H4 (cell line): ENCODE measurements at places on chromosomes 13 and 19.

- DNase-seq = no peak
Measured at GRCh38 chr19:6766357-6767080, 716 bp downstream of the SH2D3A start.

DNA sequence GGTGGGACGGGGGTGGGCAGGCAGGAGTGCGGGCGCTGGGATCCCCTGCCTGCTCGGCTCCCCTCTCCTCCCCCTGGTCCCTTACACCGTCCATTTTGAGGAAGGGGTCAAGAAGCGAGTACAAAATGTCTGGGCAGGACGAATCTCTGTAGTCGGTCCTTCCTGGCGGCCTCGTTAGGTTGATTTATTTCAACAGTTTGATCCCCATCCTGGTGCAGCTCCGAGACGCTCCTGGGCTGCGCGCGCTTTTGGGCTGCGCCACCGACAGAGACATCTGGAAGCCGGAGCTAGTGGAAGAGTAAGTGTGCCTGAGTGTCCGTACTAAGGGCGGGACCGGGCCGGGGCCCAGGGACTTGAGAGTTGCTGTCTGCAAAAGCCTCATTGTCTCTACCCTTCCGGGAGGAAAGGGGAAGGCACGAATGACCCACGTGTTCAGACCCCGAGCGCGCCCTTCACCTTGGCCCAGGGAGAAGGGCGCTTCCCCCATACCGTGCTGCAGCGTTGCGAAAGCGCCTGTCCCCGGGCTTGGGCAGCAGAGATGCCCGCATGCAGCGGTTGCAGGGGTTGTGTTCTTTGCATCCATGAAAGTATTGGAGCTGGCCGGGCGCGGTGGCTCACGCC lies 1.8 kb downstream of the ZNF114 start:
- no peak for DNase-seq

DNA sequence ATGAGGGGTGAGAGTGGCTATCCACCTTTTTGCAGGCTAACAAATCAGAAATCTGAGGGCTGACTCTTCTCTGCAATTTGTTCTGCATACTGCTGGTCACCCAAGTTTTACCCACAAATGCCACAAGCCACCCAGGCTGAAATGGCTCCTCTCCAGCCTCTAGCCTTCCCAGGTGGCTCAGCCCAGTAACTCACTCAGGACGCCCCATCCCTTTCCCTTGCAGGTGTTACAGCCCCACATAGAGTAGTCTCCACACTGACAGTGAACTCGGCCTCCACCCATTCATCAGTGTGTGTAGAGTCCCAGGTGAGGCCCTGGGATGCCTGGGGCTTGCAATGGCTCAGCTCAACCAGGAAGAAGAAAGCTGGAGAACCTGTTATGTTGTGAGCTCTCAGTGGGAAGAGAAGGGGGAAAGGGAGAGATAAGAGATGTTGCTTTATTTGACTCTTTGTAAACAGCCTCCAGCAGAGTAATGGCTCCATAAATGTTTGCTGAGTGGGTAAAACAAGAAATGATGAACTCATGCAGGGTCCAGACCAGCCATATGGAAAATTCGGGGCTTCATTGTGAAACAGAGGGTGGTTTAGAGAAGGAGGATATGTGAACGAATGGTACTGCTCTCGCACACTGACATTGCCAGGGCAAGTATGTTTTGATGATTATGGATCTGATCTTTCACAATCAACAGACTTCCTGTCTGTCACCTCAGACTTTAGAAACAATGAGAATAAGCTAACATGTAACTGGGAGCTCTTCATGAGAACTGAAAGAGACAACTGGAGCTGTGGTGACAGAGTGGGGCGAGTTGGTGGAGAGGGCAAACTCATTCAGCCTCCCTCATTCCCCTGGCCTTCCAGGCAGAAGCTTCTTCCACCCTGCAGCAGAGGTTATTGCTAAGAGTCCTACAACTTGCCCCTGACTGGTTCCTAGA lies 74.2 kb upstream of the RFC3 start:
- no peak for DNase-seq

DNA sequence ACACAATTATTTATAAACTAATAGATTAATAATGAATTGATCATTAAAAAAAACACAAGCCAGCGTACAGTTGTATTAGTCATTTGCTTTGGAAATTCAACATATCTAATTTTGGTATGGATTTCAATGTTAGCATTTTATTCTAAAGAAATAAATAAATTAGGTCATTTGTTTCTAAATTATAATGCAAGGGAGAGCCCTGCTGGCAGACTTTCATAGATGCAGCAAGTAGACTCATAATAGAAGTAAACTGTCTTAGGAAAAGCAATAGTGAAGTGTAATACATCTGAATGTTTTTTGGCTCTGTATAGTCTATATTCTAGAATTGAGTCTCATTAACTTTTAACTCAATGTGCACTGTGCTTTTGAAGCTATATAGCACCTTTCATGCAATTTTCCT lies 982.4 kb upstream of the MIR17HG start:
- DNase-seq = no peak

- no peak for DNase-seq
Measured at GRCh38 chr19:1674293-1674679, 21.9 kb upstream of the TCF3 start.

GRCh38 chr19:54231077-54231931 lies 8.5 kb upstream of the LILRB3 start:
- peak; percentile 90 for DNase-seq

GRCh38 chr13:59494560-59494970 lies 669.2 kb downstream of the DIAPH3 start:
- DNase-seq = no peak

DNA sequence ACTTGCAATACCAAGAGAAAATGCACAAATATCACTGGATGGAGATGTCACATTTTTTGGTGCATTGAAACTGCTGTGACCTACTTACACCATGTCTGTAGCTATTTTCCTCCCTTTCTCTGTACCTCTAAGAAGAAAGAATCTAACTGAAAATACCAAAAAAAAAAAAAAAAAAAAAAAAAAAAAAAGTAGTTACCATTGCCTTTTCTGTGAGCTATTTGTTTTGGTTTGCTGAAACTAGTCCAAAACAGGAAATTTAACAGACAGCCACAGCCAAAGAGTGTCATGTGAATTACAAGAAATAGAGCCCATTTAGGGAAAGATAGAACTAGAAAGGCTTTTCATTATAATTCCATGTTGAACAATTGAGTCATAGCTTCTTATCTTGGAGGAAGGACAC lies 37.3 kb downstream of the TNFSF13B start:
- DNase-seq = no peak

DNA sequence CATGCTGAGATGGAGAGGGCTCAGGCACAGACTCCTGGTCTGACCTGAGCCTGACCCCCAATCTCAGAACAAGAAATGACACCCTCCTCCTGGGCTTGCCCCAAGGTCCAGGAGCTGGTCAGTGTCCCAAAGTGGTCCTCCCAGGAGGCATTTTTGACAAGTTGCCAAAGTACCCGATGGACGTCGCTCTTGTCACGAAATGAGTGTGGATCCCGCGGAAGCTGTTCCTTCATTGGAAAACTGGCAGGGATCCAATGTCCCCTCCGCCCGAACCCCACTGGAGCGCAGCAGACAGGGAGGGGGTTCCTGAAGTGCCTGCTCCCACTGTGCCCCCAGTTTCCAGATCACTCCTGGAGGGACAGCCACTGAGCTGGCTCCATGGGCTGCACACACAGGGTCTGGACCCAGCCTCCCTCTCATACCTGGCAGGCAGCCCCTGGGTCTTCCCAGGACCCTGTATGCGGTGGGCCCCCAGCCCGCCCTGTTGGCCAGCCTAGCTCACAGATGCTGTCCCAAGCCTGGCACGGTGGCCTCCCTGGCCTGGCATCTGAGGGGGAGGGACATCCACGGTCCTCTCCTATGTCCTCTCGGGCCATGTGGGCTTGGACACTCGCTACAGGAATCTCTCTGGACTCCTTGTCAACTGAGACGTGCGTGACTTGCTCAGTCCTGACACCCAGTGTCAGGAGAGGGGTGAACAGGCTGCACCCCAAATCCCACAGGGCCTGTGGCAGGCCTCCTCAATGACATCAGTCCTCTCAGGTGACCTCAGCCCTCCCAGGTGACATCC lies 12.8 kb upstream of the ZNF14 start:
- no peak for DNase-seq

DNA sequence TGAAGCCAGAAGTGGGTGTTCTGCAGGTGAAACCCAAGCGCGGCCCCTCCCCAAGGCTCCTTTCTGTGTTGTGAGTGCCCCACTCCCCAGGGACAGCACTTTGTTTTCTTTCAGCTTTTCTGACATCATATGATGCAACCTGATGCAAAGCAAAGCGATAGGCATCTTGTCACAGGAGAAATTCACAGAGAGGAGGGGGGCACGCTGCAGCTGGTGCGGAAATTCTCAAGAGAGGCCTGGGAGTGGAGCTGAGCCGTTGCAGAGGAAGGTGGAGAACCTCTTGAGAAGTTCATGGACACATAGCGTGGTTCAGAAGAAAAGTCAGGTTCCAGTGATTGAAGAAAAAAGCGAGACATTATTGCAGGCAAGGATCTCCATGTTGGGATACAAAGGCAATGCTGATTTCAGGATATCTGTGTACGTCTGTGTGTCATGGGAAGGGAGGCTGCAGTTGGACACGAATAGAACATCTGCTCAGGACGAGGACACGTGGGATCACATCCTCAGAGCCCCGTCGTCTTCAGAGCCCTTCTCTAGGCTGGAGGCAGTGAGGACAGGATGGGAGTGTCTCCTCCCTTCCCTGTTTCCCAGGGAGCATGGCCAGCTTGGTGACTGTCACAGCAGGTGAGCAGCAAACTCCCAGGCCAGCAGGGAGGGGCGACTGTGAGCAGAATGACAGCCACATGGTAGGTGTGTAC lies 79.2 kb downstream of the IRS2 start:
- no peak for DNase-seq

GRCh38 chr19:38721979-38722773 lies 22.1 kb downstream of the CAPN12 start:
- DNase-seq = no peak

GRCh38 chr13:33092073-33092987 lies 76.1 kb downstream of the KL start:
- DNase-seq = no peak

- DNase-seq = no peak
Measured at GRCh38 chr13:68608147-68608546, 1378.0 kb upstream of the PCDH9 start.

- no peak for DNase-seq
Measured at GRCh38 chr13:61727767-61728166, 312.1 kb upstream of the PCDH20 start.

GRCh38 chr19:778910-779653 lies 18.2 kb upstream of the PTBP1 start:
- DNase-seq = peak; percentile 93

DNA sequence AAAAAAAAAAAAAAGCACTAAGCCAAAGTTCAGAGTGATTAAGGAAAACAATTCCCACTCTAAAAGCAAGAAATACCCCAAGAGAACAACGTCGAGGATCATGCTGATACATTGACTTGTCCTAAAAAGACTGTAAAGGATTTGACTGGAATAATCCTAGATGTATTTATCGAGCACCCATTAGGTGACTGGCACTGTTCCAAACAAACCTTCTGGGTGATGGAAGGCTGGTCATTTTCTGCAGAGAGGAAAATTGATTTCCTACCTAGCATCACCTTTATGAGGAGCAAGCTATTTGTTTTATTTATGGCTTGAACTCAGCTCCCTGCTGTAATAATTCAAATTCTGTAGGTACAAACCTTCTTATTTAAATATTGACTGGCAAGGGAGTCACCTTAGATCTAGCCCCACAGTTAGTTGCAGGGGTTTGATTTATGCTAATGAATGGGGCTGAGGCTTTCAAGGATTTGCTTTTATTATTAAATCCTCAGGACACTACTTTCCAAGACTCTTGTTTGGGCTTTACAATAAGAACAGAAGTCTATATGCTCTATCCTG lies 471.0 kb downstream of the OLFM4 start:
- no peak for DNase-seq

DNA sequence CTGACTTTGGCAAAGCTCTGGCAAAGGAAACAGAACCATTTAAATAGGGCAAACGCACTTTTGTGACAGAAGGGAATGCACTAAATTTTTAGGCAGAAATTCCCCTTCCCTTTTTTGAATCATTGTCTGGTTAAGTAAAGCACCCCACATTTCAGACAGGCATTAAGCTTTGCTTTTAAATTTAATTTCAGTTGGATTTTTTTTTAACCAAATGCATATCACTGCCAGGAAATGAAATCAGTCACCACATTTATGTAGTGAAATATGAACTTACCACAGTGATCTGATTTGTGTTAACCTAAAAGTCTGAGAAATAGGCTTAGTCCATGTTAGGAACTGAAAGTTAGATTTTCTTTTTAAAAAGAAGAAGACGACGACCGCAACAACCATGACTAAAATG lies 10.8 kb downstream of the GPR183 start:
- no peak for DNase-seq

DNA sequence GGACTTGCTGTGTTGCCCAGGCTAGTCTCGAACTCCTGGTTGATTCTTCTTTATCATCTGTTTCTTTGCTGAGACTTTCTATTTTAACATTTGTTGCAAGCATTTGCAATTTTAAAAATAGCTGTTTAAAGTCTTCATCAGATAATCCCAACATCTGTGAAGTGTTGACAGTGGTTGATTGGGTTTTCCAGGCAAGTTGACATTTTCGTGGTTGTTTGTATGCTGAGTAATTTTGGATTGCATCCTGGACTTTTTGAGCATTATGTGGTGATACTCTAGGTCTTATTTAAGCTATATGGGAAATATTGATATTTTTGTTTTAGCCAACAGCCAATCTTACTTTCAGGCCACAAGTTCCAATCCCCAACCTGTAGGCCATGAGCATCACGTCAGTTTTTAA lies 25.1 kb downstream of the AP1M1 start:
- DNase-seq = no peak

GRCh38 chr19:42290523-42291434 lies 11.2 kb upstream of the PRR19 start:
- DNase-seq = no peak

- no peak for DNase-seq
Measured at GRCh38 chr19:31770223-31770622, 421.0 kb upstream of the TSHZ3 start.

DNA sequence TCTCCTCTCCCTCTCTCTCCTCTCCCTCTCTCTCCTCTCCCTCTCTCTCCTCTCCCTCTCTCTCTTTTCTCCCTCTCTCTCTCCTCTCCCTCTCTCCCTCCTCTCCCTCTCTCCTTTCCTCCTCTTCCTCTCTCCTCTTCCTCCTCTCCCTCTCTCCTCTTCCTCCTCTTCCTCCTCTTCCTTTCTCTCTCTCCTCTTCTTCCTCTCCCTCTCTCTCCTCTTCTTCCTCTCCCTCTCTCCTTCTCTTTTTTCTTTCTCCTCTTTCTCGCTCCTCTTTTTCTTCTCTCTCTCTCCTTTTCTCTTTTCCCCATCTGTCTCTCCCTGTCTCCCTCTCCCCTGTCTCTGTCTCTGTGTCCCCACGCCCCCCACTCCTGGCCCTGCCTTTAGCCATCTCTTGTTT lies 136.7 kb downstream of the GGACT start:
- DNase-seq = no peak

- no peak for DNase-seq
Measured at GRCh38 chr19:45172611-45173208, 5.3 kb downstream of the TRAPPC6A start.

- no peak for DNase-seq
Measured at GRCh38 chr19:41372501-41372900, 3.8 kb upstream of the TMEM91 start.

GRCh38 chr13:75554464-75554863 lies 4.9 kb downstream of the UCHL3 start:
- no peak for DNase-seq

- no peak for DNase-seq
Measured at GRCh38 chr13:104691767-104692467, 1625.7 kb upstream of the SLC10A2 start.

- no peak for DNase-seq
Measured at GRCh38 chr13:23699271-23699670, 129.1 kb downstream of the TNFRSF19 start.

GRCh38 chr13:108621462-108621861 lies 7.9 kb upstream of the MYO16 start:
- no peak for DNase-seq
